ENCODE measurements at places on chromosomes 12 and 14. TPM values are rescaled to one million over a fixed set of nuclear protein-coding genes. Genes with fewer than 3 reads are reported as not detected.

Gene DEPDC4
- 6.6 TPM for total RNA-seq

Gene RNASE4
- total RNA-seq, result 109 TPM

Gene DPF3
- total RNA-seq, result 0.60 TPM

Gene KRT2
- total RNA-seq, result not detected

Gene LRRC9
- 0.62 TPM for total RNA-seq

Gene BEST3
- total RNA-seq, result not detected

Gene TUBA1A
- total RNA-seq, result 24.4 TPM

Gene REM2
- total RNA-seq, result not detected

Gene KCNC2
- total RNA-seq, result not detected

Gene SSPN
- total RNA-seq, result not detected
